ENCODE measurements at places on chromosomes 13 and 19. TPM values are rescaled to one million over a fixed set of nuclear protein-coding genes. Genes with fewer than 3 reads are reported as not detected.

GRCh38 chr19:55275851-55276719 is 3.8 kb downstream of the HSPBP1 start:
- H3K27me3 ChIP-seq = no peaks in the 10 kb centered on the region
- no peak for DNase-seq
- no peak overlapping the region for H3K4me3 ChIP-seq
- peaks cover 27% of the 10 kb centered on the region for H3K4me1 ChIP-seq
- peaks cover 23% of the 10 kb centered on the region for H3K36me3 ChIP-seq

- H3K4me1 ChIP-seq = peaks cover 19% of the 10 kb centered on the region
- no peaks in the 10 kb centered on the region for H3K27me3 ChIP-seq
- no peak overlapping the region for H3K4me3 ChIP-seq
- H3K27ac ChIP-seq = no peak overlapping the region
Observed at GRCh38 chr13:42969565-42970172, 22.4 kb downstream of the EPSTI1 start.

GRCh38 chr13:65914716-65915115 is 1315.4 kb downstream of the PCDH9 start:
- no peak overlapping the region for H3K4me3 ChIP-seq
- H3K36me3 ChIP-seq = no peaks in the 10 kb centered on the region
- DNase-seq = no peak
- no peaks in the 10 kb centered on the region for H3K27me3 ChIP-seq

DNA sequence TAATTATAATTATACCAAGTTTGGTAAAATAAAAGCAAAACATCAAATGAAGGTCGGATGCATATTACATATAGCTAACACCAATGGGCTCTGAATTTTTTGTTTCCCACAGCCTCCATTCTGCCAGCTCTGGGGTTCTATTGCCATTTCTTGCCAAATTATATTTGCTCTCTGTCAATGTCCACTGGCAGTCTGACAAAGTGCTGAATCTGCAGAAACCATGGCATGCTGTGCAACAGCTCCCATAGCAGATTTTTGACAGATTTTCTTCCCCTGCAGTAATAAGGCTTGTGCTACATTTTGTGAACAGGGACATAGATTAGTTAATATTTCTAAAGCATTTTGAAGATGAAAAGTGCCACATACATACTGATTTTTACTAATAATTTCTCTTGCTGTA is 1102.1 kb downstream of the DIAPH3 start:
- H3K36me3 ChIP-seq = no peaks in the 10 kb centered on the region
- H3K4me1 ChIP-seq = no peaks in the 10 kb centered on the region
- no peaks in the 10 kb centered on the region for H3K27me3 ChIP-seq

DNA sequence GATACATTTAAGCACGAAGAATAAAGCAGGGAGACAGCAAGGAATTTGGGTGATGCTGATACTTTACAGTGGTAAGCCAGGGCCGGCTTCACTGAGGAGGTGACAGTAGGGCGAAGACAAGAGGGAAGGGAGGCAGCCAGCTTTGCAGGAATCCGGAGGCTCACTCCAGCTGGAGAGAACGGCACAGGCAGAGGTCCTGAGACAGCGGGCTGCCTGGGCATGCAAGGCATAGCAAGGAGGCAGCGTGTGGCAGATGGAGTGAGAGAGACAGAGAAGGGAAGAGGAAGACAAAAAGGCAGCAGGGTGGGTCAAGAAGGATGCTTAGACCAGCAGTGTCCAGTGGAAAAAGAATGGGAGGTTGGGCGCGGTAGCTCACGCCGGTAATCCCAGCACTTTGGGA is 83.2 kb upstream of the WASF3 start:
- no peaks in the 10 kb centered on the region for H3K27me3 ChIP-seq
- DNase-seq = peak; percentile 68
- H3K27ac ChIP-seq = no peak overlapping the region
- H3K4me3 ChIP-seq = no peak overlapping the region

GRCh38 chr13:43061496-43062280 is 38.3 kb downstream of the DNAJC15 start:
- H3K4me1 ChIP-seq = peaks cover 13% of the 10 kb centered on the region
- DNase-seq = no peak
- no peak overlapping the region for H3K4me3 ChIP-seq
- no peaks in the 10 kb centered on the region for H3K36me3 ChIP-seq
- H3K27me3 ChIP-seq = no peaks in the 10 kb centered on the region
- H3K27ac ChIP-seq = no peak overlapping the region

- H3K36me3 ChIP-seq = no peaks in the 10 kb centered on the region
- H3K4me1 ChIP-seq = no peaks in the 10 kb centered on the region
- no peak overlapping the region for H3K4me3 ChIP-seq
- H3K27me3 ChIP-seq = no peaks in the 10 kb centered on the region
Observed at GRCh38 chr13:47087841-47088240, 191.0 kb upstream of the HTR2A start.

- peak overlapping the region; percentile 60 for H3K4me3 ChIP-seq
- peak overlapping the region; percentile 86 for H3K27ac ChIP-seq
- H3K36me3 ChIP-seq = no peaks in the 10 kb centered on the region
- peaks cover 12% of the 10 kb centered on the region for H3K4me1 ChIP-seq
- DNase-seq = no peak
- no peaks in the 10 kb centered on the region for H3K27me3 ChIP-seq
Observed at GRCh38 chr19:56838024-56838908, 2.3 kb downstream of the PEG3 start.

DNA sequence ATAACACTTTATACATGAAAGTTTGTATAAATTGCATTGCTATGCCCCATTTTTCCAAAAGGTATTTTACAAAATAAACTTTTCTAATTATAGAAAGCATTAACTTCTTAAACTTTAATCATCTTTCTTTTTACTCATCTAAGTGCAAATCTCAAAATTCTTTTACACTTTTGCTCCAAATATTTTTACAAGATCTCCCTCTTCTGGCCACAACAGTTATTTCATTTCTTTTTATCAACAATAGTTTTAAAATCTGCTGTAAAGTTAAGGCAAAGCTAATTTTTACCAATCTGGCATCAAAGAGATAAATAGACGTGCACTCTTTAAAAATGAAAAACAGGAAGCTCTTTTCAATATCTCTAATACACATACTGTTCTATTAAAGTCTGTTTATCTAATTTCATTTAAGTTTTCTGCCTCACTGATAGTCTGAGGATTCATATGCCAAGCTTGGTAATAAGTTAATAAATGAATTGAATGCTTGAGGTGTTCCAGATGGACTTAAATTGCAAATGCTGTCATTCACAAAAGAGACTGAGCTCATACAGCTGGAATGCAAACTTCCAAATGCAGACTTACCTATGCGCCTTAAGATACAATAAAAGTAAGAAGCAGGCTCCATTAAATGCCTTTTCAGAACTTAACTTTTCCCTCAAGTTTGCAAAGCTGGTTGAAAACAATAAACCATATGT is 583.0 kb upstream of the ATXN8OS start:
- DNase-seq = no peak
- no peaks in the 10 kb centered on the region for H3K36me3 ChIP-seq
- no peak overlapping the region for H3K4me3 ChIP-seq

DNA sequence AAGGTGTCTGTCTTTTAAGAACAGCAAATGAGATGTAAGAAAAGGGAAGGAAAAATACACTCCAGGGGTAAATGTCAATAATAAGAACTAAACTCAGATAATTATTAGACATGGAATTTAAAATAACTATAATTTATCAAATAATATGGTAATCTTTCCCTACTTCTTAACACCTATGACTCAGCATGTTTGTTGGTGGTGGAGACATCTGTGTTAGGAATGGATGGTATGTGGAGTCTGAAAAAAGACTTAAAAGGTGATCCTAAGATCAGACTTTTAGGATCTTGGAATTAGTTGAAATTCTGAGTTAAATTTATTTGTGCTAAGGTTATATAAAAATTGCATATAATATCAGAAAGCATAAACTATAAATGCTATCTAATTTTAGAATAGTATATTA is 915.1 kb downstream of the SLITRK5 start:
- DNase-seq = no peak
- no peaks in the 10 kb centered on the region for H3K36me3 ChIP-seq
- H3K4me1 ChIP-seq = no peaks in the 10 kb centered on the region
- H3K27me3 ChIP-seq = no peaks in the 10 kb centered on the region
- no peak overlapping the region for H3K27ac ChIP-seq
- H3K4me3 ChIP-seq = no peak overlapping the region

GRCh38 chr13:105037110-105037509 is 1498.4 kb downstream of the EFNB2 start:
- H3K27ac ChIP-seq = no peak overlapping the region
- H3K36me3 ChIP-seq = no peaks in the 10 kb centered on the region
- no peaks in the 10 kb centered on the region for H3K4me1 ChIP-seq
- no peak for DNase-seq
- no peaks in the 10 kb centered on the region for H3K27me3 ChIP-seq

GRCh38 chr13:73287831-73288230 is 229.0 kb downstream of the KLF5 start:
- no peak overlapping the region for H3K27ac ChIP-seq
- DNase-seq = no peak
- H3K36me3 ChIP-seq = no peaks in the 10 kb centered on the region
- H3K27me3 ChIP-seq = no peaks in the 10 kb centered on the region

DNA sequence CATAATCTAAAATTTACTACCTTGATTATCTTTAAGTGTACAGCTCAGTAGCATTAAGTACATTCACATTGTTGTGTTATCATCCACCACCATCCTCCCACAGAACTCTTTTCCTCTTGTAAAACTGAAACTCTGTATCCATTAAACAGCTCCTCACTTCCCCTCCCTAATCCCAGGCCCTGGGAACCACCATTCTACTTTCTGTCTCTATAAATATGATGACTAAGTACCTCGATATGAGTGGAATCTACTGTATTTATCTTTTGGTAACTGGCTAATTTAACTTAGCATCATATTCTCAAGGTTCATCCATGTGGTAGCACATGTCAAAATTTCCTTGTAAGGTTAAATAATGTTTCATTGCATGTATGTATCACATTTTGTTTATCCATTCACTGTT is 49.0 kb upstream of the POMP start:
- no peaks in the 10 kb centered on the region for H3K4me1 ChIP-seq
- DNase-seq = no peak
- H3K36me3 ChIP-seq = no peaks in the 10 kb centered on the region
- no peak overlapping the region for H3K27ac ChIP-seq

- no peaks in the 10 kb centered on the region for H3K27me3 ChIP-seq
- H3K4me1 ChIP-seq = peaks cover 35% of the 10 kb centered on the region
- peaks cover under 1% of the 10 kb centered on the region for H3K36me3 ChIP-seq
- H3K27ac ChIP-seq = peak overlapping the region; percentile 100
- peak overlapping the region; percentile 100 for H3K4me3 ChIP-seq
- DNase-seq = no peak
Observed at GRCh38 chr19:51687791-51688670, 5.1 kb upstream of the SPACA6 start.

DNA sequence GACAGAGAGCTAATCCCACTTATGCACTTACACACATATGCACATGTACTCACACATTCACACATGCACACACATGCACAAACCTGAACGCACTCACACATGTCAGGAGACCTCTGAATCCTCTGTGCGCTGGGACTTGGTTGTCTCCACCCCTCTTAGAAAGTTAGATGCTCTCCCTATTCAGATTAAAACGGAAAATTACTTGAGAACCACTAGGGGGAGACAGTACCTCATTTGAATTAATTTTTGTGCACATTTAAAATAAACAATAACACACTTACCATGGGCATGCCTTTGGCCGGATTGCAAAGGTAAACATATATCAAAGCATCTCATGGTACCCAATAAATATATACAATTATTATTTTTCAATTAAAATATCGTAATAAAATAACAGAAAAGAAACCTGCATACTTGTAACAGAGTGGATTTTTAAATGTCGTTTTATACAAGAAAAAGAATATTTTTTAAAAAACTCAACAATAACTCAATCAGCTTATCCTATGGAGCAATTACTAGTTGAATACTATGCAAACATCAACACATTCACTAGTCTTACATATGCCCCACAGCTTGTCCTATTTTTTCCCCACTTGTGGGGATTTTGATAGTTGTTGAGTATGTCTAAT is 9.5 kb upstream of the LILRB4 start:
- H3K36me3 ChIP-seq = no peaks in the 10 kb centered on the region
- H3K27me3 ChIP-seq = no peaks in the 10 kb centered on the region
- no peaks in the 10 kb centered on the region for H3K4me1 ChIP-seq
- H3K27ac ChIP-seq = no peak overlapping the region

- DNase-seq = no peak
- H3K27ac ChIP-seq = no peak overlapping the region
Observed at GRCh38 chr13:31081316-31081715, 80.4 kb downstream of the HSPH1 start.

- H3K36me3 ChIP-seq = peaks cover 27% of the 10 kb centered on the region
- H3K4me3 ChIP-seq = no peak overlapping the region
- no peaks in the 10 kb centered on the region for H3K27me3 ChIP-seq
- H3K4me1 ChIP-seq = no peaks in the 10 kb centered on the region
- no peak overlapping the region for H3K27ac ChIP-seq
- no peak for DNase-seq
Observed at GRCh38 chr13:113616281-113616906, 31.8 kb downstream of the TFDP1 start.

DNA sequence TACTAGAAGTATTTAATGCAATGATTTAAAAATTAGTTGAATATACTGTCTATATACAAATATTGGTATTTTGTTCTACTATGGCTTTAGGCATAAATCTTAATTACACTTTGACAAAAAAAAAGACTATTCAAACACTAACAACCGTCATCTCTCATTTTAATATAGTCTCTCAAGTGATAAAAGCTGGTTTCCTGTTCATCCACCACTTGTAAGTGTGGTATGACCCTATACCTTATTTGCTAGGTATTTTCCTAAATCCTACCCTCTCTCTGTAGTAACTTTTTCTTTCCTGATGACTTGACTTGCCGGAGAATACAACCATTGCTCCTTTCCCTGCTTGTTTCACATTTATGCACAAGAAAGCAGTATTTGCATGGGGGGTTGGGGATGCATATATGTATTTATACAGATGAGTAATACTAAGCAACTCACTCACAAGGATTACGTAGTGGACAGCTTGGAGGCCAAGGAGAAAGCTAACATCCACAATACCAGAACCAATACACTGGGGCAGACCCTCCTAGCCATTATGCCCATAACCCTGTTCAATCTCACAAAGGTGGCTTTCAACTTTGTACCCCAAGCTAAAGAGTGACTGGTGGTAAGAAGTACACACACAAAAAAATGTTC is 12.7 kb upstream of the EFNB2 start:
- H3K4me3 ChIP-seq = no peak overlapping the region
- H3K36me3 ChIP-seq = peaks cover 5% of the 10 kb centered on the region
- peaks cover 49% of the 10 kb centered on the region for H3K4me1 ChIP-seq
- H3K27ac ChIP-seq = no peak overlapping the region
- no peaks in the 10 kb centered on the region for H3K27me3 ChIP-seq

DNA sequence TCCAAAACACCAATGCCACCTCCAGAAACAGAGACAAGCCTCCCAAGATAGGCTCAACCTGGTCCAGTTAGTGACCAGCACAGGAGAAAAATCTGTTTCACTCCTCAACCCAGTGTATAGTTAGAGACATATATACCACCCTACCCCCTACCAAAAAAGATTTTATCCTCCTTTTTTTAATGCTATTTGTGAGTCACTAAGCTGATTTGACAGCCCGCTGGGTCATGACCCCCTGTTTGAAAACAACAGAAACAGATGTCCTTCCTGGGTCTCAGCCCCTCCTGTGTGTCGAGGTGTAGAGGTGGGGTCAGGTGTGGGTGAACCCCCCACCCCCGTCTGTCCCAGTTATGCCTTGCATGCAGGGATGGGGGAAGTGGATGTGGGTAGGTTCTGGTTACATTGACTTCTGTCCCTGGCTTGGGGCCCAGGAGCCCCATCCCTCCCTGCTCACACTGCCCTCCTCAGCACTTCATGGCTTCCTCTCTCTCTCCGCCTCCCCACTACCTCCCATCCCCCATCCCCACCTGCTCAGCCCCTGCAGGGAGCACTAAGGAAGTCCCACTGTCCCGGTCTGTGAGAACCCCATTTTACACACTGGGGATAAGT is 14.0 kb upstream of the TOMM40 start:
- H3K4me1 ChIP-seq = peaks cover 16% of the 10 kb centered on the region
- H3K27me3 ChIP-seq = no peaks in the 10 kb centered on the region
- no peak overlapping the region for H3K27ac ChIP-seq
- no peak for DNase-seq

The KCNN4 gene
- 6.7 TPM for total RNA-seq

The CCDC61 gene
- 8.8 TPM for total RNA-seq

The ZIK1 gene
- 8.2 TPM for total RNA-seq

The COL5A3 gene
- total RNA-seq = 21.2 TPM
